ENCODE measurements at places on chromosomes 13 and 19.

GRCh38 chr19:16496613-16496983 lies 404 bp downstream of the C19orf44 start:
- DNase-seq, result no peak

GRCh38 chr13:57665481-57665880 lies 33.9 kb downstream of the PCDH17 start:
- no peak for DNase-seq

GRCh38 chr13:36345438-36346221 lies 564 bp downstream of the SPART start:
- peak; percentile 2 for DNase-seq

- no peak for DNase-seq
These were observed 514 bp upstream of the ARGLU1 start for GRCh38 chr13:106568299-106569003.

GRCh38 chr13:51928231-51928630 lies 66.5 kb downstream of the CCDC70 start:
- no peak for DNase-seq

Measured in stimulated activated CD8-positive, alpha-beta memory T cell treated with anti-CD3 and anti-CD28 coated beads, Interleukin-4, amount 100 ng/mL, for 1 hour (primary cell).